ENCODE measurements at places on chromosomes 6 and 20.

GRCh38 chr20:52150440-52151258, 40.9 kb downstream of the ZFP64 start:
- peak; percentile 8 for DNase-seq

- no peak for DNase-seq
Observed at GRCh38 chr6:53165293-53165692, 16.7 kb upstream of the GCM1 start.

DNA sequence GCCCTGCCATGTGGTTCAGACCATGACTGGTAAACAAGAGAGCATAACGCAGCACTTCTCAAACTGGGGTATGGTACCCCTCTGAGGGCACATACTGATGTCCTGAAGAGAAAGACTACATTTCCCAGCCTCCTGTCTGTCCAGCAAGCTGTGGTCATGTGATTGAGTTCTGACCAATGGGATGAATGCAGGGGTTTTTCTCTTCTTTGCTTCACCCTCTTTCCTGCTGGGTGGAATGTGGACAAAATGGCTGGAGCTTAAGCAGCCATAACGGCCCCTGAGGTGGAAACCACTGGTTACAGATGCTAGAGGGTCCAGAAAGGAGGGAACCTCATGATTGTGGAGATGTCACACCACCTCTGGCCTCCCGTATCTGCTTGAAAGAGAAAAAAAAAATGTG, 19.4 kb upstream of the KCNB1 start:
- DNase-seq: no peak

DNA sequence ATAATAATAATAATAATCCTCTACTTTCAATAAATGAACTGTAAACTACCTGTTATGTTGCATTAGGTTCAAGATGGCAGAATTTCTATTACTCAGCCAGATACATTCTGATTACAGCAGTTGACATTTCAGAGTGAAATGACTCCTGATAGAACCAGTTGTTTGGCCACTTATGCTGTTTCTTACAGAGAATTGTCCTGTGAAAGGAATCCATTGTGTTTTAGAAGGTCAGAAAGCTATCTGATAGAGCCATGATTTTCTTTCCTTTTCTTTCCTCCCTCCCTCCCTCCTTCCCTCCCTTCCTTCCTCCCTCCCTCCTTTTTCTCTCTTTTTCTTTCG, 16.6 kb downstream of the GJA10 start:
- no peak for DNase-seq

- no peak for DNase-seq
Observed at GRCh38 chr6:31465185-31465536, 32.8 kb upstream of the MICB start.

DNA sequence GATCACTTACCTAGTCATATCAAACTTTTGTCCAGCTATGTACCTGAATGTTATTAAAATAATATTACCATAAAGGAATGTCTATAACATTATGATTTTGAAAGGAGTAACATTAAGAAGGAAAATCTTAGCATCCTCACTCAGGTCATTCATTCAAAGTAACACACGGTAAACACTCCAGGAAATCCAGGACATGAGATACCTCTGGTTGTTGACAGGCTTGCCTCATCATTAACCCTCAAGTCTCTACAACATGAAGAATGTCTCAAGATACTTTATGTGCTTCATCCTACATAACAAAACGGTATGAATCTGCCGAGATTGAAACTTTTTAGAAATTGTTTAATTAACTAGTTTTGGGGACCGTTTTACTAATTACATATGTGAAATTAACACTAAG, 690 bp upstream of the FILIP1 start:
- no peak for DNase-seq

- DNase-seq: no peak
Observed at GRCh38 chr6:118476551-118476950, 71.5 kb upstream of the PLN start.

GRCh38 chr6:83442752-83443151, 11.9 kb upstream of the ME1 start:
- DNase-seq: no peak

GRCh38 chr6:39037707-39038106, 10.9 kb upstream of the GLP1R start:
- no peak for DNase-seq

DNA sequence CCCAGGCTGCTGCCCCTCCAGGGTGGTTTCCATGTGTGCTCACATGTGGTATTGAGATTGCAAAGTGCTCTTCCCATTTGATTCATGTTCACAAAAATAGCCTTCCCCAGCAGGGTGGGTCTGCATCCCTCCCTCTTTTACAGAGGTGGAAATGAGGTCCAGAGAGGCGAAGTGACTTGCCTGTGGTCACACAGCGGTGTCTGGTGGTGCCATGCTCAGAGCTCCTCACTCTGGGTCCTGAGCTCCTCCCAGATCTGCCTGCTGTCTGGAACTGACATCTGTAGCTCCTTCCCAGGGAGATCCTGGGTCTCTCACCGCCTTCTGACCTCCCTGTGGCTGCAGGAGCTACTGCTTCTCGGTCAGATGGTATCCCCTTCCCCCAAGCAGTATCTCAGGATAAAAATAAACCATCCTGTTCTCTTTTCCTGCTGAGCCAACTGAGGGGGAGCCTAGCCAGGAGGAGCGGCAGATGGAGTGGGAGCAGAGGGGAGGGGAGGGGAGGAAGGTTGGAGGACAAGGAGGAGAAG, 11.9 kb downstream of the CD40 start:
- DNase-seq: peak; percentile 22

DNA sequence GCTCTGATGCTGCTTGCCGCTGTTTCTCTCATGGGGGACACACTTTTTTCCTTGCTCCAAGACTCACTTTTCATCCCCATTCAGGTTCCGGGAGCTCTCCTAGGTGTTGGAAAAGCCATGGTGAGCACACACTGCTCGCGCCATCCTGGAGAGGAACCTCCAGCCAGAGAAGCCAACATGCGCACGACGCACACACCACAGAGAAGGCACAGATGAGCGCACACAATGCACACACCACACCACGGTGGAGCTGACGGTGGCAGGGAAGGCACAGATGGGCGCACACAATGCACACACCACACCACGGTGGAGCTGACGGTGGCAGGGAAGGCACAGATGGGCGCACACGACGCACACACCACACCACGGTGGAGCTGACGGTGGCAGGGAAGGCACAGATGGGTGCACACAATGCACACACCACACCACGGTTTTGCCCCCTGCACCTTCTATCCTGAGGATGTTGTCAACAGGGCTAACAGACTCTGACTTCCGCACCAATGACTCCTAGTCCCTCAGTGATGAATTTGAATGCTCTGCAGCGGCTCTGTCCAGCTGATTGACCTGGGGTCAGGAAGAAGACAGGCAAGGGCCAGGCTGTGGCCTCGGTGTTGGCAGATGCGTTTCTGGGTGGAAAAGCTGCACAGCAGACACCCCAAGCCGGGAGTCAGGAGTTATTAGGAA, 154.7 kb downstream of the ERMARD start:
- DNase-seq: no peak

GRCh38 chr6:111573892-111574797, 31.5 kb downstream of the TRAF3IP2 start:
- no peak for DNase-seq

- no peak for DNase-seq
Observed at GRCh38 chr6:116556065-116556464, 2.5 kb downstream of the CALHM4 start.

GRCh38 chr6:2221726-2222274, 23.6 kb downstream of the GMDS start:
- no peak for DNase-seq

DNA sequence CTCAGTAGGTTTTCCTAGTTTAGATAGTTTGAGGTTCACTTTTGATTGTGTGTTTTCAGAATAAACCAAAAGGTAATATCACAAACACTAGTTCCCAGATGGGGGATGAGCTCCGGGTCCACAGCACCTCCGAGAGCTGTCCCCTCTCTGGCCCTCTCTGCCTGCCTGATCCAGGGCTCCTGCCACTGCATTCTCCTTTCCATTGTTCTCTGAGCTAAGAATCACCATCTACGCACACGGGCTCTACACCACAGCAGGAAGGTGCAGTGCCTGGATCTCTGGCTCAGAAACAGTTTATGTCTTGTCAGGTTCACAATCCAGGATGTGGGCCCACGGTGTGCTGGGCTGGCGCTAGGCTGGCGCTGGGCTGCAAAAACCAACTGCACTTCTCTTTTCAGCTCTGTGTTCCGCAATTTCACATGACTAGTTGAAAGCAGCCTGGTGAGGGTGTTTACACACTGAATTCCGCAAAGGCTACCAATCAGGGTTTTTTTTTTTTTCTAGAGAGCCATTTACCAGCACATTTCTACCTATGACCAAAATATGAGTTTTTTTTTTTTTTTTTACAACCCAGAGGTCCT, 167.5 kb downstream of the SOD2 start:
- DNase-seq: no peak

GRCh38 chr20:51187261-51187660, 164.4 kb upstream of the KCNG1 start:
- no peak for DNase-seq

DNA sequence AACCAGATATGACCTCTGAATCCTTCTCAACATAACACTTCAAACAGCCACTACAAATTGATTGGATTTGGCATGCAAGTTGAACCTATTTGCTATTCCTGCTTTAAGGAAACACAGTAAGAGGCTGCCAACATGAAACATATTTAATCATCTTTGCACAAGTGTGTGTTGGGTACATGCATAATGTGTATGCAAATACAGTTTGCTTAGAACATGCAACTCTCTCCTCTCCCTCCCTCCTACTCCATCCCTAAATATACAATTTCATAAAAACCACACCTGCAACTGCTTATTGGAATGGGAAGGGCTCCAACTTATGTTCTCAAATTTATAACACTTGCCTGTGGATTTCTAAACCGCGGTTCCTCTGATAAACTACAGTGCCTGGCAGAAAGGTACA, 71.5 kb downstream of the CD83 start:
- no peak for DNase-seq

- no peak for DNase-seq
Observed at GRCh38 chr6:157020398-157020797, 243.2 kb downstream of the ARID1B start.

- peak; percentile 57 for DNase-seq
Observed at GRCh38 chr20:62010551-62011402, 54.9 kb downstream of the TAF4 start.

DNA sequence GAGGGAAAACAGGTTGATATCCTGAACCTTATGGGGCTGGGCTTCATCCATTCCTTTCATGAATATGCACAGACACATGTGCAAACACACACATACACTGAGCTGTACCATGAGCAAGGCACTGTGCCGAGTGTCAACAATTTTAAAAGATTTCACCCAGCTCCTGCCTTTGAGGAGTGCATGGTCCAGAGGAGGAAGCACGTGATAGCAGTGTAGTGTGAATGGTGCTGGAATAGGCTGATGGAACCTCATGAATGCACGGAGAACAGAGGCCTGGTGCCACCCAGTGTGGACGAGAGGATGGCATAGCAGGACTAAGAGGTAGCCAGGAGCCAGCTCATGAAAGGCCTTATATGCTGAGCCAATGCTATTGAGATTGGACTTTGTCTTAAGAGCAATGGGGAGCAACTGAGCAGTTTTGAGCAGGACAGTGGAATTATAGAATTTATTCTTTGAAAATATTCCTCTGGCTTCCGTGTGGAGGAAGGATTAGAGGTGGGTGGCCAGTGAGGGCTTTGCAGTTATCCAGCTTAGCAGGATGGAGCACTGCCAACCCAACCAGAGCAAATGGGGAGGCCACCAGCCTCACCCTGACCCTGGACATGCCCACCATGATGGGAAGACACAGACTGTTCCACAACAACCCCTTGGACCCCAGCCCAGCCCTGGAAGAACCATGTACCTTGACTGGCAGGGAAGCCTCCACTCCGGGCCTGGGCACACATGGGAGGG, 84.4 kb downstream of the UNC5CL start:
- no peak for DNase-seq

- DNase-seq: no peak
Observed at GRCh38 chr6:48733581-48733980, 622.6 kb upstream of the PTCHD4 start.

DNA sequence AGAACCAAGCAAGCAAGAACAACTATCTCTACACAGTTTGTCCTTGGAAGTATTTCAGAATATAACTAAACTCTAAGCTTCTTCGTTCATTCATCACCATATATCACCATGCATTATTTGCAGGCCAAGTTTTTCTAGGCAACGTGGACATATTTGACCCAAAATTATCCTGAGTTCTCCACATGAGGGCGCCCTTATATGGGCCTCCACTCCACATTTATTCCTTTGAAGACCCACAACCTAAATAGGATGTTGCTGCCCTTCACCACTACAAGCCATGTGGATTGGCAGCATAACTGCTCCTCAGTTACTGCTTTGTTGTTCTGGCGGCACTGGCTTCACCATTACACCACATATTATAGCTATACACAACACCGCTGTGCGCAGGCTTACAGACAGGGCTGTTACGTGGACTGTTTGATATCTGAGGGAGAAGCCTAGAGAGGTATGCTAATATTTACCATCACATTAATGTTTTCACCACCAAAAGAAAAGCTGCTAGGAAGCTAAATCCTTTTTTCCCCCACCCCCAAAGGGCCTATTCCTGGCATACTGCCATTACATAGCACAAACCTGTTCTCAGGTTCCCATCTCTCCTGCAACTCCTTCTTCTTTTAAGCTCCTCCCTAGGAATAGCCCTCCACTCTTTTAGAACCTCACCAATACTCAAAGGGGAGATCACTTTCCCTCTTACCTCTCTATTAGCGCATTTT, 411.7 kb downstream of the C6orf118 start:
- DNase-seq: peak; percentile 87

GRCh38 chr6:113857556-113858479, 673 bp downstream of the MARCKS start:
- peak; percentile 40 for DNase-seq

GRCh38 chr6:134375220-134375580, 57.3 kb upstream of the SGK1 start:
- DNase-seq: no peak

- no peak for DNase-seq
Observed at GRCh38 chr6:156413154-156413553, 364.0 kb upstream of the ARID1B start.

- DNase-seq: no peak
Observed at GRCh38 chr6:74578339-74578738, 627.5 kb downstream of the COL12A1 start.

- no peak for DNase-seq
Observed at GRCh38 chr20:25459111-25459830, 51.8 kb downstream of the GINS1 start.

- DNase-seq: no peak
Observed at GRCh38 chr6:168369786-168370185, 50.2 kb upstream of the DACT2 start.

- no peak for DNase-seq
Observed at GRCh38 chr6:100538086-100538485, 73.4 kb upstream of the SIM1 start.

DNA sequence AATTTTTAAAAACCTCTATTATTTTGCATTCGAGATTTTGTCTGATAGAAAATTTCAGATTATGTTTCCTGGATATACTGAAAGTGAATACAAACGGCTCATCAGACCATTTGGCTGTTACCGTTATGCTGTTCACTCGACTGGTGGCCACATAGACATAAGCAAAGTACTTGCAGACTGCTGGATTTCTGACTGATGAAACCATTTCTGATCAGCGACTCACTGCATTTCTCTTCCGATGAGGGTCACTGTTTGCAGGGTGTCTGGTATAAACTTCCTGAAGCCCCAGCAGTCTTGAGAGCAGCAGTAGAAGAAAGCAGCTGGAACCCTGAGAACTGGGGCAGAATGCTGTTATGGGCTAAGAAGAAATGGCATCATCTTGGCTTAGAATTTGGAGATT, 17.7 kb downstream of the SNX9 start:
- DNase-seq: no peak
